ENCODE measurements at places on chromosomes 2 and 18.
A peak's percentile ranks its signal among the peaks of the same experiment; 100 is the strongest.

DNA sequence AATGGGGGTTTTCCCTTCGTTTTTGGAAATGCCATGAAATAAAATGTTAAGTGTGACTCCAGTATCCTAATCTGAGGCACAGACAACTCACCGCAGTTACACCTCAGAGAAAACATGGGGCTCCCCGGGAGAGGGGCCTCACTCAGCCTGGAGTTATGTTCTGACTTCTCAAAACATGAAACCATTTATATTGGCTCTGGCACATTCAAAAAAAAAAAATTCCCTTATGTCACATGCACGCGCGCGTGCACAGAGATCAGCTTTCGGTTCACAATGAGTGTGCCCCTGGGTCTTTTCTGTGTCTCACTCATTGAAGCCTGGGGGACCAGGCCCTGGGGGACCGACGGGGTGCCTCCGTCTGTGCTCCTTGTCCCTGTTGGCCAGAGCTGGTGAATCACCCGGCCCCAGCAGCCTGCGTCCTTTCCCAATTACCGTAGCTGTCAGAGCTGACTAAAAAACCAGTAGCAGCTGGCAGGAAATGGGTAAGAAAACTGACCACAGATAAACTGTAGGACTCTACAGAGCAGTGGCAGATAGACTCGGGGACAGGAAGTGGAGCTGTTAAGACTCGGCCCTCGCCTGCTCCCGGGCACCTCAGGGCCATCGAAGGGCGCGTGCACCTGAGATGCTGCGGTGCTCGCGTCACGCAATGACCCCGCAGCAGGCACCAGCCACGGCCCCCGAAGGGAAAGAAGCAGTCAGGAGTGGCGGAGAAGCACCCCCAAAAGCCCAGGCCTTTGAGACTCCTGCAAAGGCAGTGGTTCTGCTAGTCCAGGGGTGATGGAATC, 138.3 kb upstream of the ID2 start:
- no peak for DNase-seq

DNA sequence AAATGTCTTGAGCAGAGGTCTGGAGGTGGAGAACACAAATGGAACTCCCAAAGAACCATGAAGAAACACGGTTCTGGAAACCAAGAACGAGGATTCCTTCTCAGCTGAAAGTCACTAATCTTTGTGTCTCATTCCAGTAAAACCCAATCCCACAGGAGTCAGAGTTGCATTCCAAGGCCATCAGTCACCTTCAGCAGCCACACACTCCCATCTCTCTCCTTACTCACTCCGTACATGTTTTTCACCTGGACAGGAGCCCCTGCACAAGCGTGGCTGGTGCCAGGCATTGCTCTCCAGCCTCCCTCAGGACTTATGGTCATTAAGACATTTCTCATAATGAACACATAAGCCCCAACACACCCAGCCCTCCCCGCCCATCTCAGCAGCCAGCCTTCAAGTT, 175.4 kb upstream of the SIX2 start:
- no peak for DNase-seq

DNA sequence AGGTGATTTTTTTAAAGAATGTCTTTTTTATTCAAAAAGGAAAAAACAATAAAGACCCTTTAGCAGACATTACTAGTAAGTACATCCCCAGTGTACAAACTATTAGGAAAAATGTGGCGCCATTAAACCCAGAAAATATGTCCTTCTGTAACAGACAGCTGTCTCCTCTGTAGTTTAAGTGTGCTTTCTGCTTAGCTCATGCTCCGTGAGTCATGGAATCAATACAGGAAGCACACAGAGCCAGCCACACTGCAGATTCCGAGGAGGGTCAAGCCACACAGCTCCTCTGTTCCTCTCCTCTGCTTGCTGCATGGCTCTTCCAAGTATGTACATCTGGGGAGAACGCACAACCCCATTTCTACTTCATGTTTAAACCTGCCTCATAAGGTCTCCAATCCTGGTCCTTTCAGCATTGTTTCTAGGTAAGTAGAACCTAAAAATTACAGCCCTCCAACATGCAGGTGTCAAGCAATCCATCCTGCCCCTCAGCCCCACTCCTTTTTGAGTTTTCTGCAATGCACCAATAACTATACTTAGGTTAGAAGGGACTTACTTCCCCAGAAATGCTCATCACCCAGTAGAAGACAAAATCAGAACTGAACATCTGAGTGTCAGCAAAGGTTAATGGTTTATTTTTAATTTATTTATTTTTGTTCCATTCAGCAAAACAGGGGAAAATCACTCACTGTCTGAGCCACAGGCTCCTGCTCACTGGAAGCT, 37.5 kb downstream of the ACVR1 start:
- DNase-seq: peak; percentile 60

DNA sequence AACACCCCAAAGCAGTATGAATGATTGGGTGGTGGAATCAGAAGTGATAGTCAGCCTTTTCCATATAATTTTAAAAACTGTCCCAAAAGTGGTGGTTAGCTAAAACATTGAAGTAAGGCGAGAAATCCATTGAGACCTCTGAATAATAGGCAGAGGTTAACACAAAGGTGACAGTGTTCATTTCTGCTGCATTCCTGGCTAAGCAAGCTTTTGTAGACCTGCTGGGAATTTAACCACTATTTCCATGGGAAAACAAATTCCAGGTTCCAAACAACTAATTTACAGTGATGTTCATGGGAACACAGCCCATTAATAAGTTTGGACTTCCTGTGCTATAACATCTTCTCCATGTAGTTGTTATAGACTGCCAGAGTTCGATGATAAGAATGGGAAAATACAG, 6.3 kb upstream of the INO80D start:
- no peak for DNase-seq

GRCh38 chr2:62724886-62725711, 19.6 kb downstream of the EHBP1 start:
- DNase-seq: no peak

GRCh38 chr18:5726011-5726410, 169.3 kb downstream of the TMEM200C start:
- DNase-seq: no peak
